ENCODE measurements at places on chromosomes 11 and 22.

GRCh38 chr11:10899121-10899830 lies 41.4 kb upstream of the ZBED5 start:
- no peak for DNase-seq

DNA sequence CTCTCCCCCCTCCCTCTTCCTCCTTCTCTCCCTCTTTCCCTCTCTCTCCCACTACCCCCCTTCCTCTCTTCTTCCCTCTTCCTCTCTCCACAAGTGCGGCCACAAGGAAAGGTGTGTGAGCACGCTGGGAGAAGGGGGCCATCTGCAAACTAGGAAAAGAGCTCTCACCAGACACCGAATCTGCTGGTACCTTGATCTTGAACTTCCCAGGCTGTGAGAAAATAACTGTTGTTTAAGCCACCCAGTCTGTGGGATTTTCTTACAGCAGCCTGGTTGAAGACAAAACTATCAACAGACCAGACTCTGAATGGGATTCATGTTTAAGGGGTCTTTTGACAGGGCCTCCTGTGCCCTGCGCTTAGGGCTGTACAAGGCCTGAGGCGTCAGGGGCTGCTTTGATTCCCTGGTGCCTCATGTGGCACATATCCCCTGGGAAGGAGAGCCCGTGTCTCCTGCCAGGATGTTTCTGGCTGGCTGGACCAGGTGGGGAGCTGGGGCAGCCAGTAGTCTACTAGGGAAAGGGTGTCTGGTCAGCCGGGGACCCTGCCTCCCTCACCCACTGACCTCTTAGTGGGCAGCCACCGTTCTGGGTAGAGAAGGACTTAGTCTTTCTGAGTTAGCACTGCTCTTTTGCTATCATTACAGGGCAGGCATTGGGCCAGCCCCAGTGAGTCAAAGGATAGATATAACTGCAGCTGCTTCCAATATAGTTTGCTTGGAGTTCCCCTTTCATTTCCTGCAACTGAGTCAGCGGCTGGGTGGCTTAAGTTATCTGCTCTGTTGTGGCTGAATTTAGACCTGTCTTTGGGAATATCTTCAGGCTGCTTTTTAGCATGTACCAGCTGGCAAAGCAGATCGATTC lies 6.2 kb downstream of the PANX1 start:
- DNase-seq, result no peak

- DNase-seq, result no peak
These were observed 26.7 kb downstream of the MOB2 start for GRCh38 chr11:1459764-1460395.

GRCh38 chr11:36317992-36318391 lies 21.9 kb downstream of the PRR5L start:
- no peak for DNase-seq

- no peak for DNase-seq
These were observed 75.9 kb upstream of the NUP50 start for GRCh38 chr22:45087802-45088201.

DNA sequence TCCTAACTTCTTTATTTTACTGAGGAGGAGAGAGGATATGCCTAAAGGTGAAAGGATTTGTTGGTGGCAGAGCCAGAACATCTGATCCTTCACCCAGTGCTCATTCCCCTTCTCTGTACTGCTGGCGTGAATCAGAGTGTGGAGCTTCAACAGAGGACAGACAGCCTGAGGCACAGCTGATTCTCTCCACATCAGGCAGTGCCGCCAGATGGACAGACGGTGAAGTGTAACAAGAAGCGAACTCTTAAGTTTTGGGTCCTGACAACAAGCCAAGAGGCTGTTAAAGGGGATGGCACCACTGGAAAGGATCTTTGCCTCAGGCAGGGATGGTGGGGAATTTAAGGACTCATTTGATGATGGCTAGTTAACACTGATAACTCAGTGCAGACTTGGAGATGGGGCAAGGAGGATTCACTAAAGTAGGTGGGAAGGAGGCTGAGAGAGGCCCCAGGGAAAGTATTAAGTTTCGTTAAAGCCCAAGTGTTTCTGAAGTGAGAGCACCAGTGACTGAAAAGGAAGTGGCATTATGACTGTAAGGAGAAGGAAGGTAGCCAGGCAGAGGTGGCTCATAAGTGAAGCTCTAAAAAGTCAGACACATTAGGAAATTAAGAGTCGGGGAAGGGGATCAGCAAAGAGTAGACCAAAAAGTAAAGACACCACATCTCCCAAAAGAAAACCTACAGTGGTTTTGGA lies 81.3 kb downstream of the CLPB start:
- peak; percentile 10 for DNase-seq

DNA sequence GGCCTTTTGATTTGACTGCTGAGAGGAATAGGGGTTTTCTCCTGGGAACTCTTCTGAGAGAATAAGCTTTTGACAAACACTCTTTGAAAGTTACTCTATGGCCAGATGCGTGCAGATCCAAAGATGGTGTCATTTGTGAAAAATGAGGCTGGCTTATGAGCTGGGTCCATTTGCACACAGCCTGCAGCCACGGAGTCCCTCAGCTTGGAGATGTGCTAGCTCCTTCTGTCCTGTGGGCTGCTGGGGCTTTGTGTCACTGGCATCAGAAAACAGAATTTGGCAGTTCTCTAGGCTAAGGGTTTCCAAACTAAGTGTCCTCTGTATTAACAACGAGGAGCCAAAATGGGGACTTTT lies 702.4 kb downstream of the NTM start:
- DNase-seq, result no peak

DNA sequence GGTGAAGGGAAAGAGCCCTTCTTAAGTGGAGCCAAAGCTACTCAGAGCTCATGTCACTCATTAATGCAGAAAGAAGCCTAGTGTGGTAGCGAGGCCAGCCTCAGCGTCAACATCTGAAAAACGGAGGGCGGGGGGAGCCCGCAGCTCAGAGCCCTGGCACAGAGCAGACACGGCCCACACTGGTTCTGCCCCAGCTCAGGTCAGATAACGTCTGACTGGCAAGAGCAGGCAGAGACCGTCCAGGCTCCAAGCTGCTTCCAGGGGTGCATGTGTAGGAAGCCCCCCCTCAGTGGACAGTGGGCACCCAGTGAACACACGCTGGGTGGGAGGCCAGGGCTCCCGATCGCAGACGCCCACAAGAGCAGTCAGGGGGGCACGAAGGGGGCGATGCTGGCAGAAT lies 100.8 kb downstream of the SHANK2 start:
- DNase-seq, result no peak

DNA sequence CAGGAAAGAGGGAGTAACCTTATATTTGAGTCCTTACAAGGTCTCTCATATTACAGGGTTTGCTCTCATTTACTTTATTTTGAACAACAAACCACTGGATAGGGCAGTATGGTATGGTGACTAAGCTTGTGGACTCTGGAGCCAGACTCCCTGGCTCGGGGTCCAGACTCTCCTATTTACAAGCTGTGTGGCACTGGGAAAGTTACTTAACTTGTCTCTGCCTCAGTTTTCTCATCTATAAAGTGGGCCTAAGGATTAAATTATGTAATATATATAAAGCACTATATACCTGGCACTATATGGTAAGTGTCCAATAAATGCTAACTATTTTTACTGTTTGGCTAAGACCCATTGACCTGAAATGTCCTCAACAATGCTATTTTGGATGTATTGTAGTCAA lies 1.7 kb upstream of the DCHS1 start:
- DNase-seq, result no peak

DNA sequence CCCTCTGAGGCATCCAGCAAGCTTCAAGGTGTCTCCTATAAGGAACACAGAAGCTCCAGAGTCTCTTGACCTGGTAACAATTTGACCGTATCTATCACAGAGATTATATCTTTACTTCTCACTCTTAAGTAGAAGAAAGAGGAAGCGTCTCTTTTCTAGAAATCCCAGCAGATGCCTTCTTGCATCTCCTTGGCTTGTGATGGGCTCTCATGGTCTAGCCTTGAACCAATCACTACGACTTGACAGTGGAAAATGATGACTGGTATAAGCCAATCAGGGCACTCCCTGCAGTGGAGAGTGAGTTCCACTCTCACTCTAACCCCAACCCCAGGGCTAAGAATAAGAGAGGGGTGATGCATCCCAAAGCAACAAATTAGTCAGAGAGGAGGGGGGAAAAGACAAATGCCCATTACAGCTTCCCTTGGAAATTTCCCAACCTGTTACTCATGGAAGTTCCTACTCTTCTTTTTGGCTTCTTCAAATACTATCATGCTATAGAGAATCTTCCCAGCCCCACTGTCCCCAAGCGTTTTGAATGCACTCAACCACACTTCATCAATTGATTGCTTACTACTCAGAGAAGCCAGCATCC lies 293.5 kb downstream of the MN1 start:
- no peak for DNase-seq

All from neural crest cell (in vitro differentiated cells).